SK-N-SH (cell line): ENCODE measurements at places on chromosomes 13 and 19.

DNA sequence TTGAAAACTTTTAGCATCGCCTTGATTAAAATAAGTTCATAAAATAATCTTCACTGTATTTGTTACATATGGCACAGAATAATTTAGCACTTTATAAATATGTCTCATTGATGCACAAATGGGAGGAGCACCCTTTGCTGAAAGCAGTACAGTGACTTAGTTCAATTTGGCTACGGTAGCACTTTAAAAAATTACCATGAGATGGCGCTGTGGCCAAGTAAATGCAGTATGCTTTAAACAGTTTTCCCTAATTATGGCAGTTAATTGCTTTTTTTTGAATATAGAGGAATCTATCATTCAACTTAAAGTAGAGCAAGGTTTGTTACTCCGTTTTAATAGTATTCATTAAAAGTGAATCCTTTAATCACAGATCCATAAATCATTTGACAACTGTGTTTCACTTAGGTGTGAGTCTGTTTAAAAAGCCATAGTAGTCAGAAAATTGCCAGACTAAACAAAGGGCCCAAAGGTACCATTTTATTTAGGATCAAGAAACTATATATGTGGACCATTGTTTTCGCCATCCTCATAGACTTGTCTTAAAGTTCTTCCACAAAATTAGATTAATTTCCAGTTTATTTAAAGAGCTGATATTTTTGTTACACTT, 34.7 kb upstream of the ESD start:
- peak; percentile 33 for DNase-seq

GRCh38 chr19:30388819-30389218, 16.6 kb downstream of the ZNF536 start:
- DNase-seq, result no peak

GRCh38 chr19:7460562-7460966, 28.3 kb downstream of the PEX11G start:
- DNase-seq, result no peak

DNA sequence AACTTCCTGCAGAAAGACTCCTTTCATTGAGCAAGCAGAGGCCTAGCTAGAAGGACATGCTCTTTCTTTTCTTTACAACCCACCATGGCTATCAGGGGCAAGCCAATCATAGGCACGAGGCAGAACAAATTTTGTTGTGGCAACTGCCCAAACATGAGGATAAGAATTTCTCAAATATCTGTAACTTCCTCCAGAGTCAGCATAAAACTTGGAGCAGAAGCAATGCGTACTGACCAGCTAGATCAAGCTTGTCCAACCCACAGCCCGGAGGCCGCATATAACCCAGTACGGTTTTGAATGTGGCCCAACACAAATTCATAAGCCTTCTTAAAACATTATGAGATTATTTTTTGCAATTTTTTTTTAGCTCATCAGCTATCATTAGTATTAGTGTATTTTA, 87.0 kb upstream of the SOX21 start:
- DNase-seq, result no peak

- DNase-seq, result no peak
These were observed 50.7 kb upstream of the FRY start for GRCh38 chr13:31980830-31981229.

DNA sequence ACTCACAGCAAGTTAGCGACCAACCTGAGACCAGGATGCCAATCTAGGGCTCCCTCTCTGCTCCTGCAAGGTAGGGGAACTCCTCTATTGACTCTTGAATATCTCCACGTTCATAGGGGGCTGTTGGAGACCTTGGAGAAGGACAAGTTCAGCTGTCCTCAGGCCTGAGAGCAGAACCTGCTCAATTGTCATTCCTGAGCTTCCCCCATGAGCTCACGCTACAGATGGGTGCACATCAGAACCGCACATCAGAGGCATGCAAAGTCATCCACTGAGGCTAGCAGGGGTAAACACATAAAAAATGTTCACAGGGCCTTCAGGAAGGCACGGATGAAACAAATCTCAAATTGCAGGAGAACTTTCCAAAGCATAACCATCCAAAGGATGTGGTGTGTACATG, 168.8 kb upstream of the ZNF507 start:
- DNase-seq, result no peak

DNA sequence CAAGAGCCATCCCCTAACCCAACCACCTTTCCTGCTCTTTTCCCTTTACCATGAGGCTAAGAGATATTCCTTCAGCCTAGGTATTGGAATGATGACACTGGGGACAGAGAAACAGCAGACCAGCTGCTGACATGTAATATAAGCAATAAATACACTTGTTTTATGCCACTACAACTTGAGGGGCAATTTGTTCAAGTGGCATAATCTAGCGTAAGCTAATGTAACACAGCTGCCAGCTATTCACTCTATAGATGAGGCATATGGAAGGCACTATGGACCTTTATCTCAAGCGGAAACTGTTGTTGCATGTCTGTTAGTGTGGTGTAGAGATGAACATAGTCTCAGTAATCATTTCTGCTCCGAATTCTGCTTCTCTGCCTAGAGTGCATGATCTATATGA, 111.1 kb downstream of the STARD13 start:
- DNase-seq, result peak; percentile 39
